ENCODE measurements at places on chromosomes 1 and 21. TPM values are rescaled to one million over a fixed set of nuclear protein-coding genes. Genes with fewer than 3 reads are reported as not detected.

DNA sequence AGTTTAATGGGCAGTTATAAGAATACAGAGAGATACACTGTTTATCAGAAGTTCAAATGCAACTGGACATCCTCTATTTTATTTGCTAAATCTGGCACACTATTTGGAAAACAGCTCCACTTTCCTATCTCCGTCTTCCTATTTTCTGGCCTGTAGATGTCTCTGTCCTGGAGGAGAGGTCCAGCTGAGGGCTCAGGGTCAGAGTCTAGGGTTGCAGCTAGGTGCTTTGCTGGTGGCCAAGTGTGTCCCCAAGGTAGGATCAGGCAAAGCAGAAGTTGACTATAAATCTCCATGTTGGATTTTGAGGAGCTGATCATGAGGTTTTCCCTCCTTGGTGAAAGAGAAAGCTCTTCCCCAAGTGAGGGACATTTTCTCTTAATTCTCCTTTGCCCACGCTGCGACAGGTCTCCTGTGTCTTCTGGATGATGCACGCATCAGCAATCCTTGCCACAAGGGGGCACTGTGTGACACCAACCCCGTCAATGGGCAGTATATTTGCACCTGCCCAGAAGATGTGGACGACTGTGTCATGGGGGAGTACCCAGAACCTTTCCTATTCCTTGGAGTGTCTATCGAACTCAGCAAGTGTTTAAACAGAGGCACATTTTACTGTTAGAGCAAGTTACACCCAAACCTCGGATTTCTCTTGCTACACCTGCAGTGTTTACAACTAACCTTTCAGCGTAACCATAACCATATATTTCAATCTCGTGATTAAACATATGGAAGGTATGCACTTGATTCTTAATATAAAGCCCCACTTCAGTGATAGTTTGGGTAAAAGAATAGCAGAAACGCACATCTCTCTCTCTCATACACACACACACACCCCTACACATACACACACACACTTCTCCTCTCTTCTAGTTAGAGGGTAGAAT, 10.2 kb downstream of the ADAM30 start:
- DNase-seq = no peak

- DNase-seq = no peak
Measured at GRCh38 chr1:3681231-3681897, 29.0 kb downstream of the TP73 start.

DNA sequence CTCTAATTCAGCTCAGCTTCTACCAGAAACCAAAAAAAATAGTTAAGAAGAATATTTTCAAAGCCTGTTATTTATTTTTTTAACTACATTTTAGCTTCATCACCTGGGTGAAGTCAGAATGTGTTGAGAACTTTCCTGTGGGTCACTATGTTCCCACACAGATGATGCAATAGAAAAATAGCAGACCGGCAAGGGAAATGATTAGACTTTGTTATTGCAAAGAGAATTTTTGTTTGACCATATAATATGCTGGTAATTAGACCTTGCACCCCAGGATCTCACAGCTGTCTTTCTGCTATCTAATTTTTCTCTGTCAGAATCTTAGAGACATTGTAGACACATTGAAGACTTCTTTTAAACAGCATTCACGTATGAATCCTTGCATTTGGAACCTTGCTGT, 299.3 kb downstream of the TBX15 start:
- no peak for DNase-seq

DNA sequence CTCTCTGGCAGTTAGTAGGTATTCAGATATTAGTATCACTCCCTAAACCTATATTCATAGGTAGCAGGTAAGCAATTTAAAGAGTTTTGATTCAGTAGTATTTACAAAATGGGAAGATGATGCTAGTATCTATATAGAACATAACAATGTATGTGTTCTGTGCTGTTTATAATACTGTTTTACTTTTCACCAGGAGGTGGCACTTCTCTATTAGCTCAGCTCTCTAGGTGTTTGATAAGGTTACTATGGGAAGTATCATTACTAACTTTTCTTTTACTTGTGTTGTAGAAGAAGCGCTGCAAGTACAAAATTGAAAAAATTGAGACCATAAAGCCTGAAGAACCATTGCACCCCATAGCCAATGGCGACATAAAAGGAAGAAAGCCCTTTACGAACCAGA, 49.4 kb upstream of the FASLG start:
- DNase-seq = no peak

Gene TBX15
- 5.2 TPM for total RNA-seq

- DNase-seq = no peak
Measured at GRCh38 chr1:89732206-89732605, 88.6 kb upstream of the LRRC8D start.

Gene C8A
- not detected for total RNA-seq

Gene CHIT1
- 0.11 TPM for total RNA-seq

GRCh38 chr1:152533327-152533938, 19.2 kb downstream of the CRCT1 start:
- DNase-seq = no peak

GRCh38 chr1:24319312-24319863, at the start of gene GRHL3:
GRHL3 (plus strand) TSS chr1:24319357; CDS start chr1:24319552, 195 bp downstream.
- DNase-seq = peak; percentile 55

DNA sequence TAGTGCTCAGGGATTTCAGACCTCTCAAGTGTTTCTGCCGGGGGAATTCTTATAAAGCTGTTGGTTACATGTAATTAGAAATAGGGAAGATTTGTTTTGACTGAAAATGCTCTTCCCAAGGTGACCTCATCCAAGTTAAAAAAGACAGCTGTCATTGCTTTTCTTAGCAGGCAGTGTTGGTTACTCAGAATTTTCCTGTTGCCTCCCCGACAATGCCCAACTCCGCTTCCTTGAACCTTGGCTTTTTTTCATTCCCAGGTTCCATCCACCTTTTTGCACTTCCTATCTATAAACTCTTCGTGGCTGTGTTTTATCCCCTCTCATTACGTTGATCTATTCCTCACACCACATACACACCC, 825 bp upstream of the DPH5 start:
- DNase-seq = no peak

Gene SHISAL2A
- not detected for total RNA-seq

DNA sequence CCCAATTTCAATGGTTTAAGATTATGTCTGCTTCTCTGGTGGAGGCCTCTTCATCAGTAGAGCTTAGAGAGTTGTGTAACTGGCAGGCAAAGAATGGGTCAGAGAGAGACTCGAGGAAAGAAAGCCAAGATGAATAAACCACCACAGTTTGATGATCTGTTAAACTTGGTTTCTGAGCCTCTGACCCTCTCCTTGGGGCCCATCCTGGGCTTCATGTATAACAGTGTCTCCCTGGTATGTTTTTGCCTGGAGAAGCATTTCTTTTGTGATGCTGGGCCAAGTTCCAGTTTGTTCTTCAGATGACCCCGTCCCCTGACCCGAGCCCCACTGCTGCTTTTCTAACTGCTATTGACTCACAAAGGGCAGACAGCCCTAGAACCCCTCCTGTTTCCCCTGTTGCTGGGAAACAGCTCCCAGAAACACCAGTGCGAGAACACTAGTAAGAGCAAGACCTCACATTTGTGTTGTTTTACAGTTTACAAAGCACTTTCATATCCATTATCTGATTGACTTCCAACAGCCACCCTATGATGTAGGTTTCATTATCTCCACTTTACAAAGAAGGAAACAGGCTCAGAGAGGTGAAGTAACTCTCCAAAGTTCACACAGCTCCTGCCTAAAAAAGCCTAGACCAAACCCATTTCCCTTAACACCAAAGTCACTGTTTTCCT, 9.0 kb downstream of the CD2 start:
- no peak for DNase-seq

DNA sequence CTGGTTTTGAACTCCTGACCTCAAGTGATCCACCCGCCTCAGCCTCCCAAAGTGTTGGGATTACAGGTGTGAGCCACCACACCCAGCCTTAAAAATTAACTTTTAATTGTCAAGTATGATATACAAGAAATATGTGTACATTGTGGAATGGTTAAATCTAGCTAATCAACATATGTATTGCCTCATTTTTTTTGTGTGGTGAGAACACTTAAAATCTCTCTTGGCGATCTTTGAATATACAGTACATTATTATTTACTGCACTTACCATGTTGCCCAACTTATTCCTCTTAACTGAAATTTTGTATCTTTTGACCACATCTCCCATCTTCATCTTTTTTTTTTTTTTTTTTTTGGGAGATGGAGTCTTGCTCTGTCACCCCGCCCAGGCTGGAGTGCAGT, 23.3 kb downstream of the THRAP3 start:
- DNase-seq = no peak

DNA sequence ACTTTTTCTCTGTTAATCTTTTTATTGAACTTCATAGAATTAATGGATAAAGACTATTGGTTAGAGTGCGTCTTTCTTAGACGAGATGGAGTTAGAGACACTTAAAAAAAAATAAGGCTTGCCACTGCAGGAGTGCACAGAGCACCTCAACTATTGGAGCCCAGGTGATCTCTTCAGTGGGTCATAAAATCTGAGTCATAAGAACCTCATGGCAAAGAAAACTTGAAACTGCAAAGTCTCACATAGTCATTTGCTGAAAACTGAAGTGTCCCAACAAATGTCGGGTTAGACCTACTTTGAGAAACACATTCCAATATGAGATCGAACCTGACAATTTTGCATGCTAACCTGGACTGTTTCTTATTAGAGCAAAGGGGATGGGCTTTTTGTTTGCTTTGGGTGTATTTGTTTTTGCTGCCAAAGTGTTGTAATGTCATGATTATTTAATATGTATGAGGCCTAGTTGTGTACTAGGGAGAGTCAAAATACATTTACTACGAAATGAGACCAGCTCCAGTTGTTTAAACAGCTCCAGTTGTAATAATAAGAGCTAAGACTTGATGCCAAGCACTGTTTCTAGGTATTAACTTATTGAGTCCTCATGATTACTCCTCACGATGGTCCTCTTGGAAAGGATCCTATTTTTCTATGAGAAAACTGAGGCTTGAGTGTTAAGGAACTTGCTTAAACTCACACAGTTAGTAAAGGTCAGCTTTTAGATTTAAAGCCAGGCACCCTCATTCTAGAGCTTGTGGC, 65.1 kb downstream of the DDR2 start:
- DNase-seq = no peak

Gene SLC22A15
- 6.6 TPM for total RNA-seq

Gene TMEM59
- total RNA-seq = 276 TPM

Gene LEPROT
- 85.0 TPM for total RNA-seq

- DNase-seq = no peak
Measured at GRCh38 chr1:38045401-38046332, 926 bp downstream of the POU3F1 start.

DNA sequence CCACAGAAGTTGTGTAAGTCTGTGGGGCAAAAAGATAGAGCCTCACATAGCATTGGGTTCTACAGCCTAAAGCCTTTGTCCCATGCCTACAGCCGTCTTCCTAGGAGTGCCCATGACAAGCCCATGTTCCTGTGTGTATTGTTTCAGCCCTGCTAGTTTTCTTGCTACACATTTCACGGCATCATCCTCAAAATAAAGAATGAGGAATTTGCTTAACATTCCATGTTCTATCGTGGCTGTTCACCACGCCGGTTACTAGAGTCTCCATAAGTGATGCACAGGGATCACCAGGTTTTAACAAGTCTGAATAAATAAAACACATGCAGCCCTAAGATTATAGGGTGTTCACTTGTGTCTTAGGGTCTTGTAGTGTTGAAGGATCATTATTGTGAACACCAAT, 87.4 kb upstream of the NGF start:
- no peak for DNase-seq

DNA sequence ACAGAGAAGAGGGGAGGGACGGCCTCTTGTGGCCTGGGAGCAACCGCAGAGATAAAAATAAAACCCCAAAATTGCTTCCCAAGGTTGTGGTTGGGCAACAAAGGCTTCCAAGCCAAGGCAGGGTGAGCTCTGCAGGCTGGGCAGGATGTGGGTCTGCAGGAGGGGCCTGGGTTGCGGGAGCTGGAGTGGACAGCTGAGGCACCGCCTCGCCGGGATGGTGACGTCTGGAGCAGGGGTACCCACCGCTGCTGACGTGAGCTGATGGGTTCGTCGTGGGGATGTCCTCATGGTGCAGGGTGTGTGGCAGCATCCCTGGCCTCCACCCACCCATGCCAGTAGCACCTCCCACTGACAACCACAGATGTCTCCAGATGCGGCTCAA, 3.7 kb downstream of the AURKAIP1 start:
- DNase-seq = no peak

All from urinary bladder (tissue), 4 donors.